Inflammatory macrophage (primary cell): ENCODE measurements at places on chromosomes 7 and 10.

DNA sequence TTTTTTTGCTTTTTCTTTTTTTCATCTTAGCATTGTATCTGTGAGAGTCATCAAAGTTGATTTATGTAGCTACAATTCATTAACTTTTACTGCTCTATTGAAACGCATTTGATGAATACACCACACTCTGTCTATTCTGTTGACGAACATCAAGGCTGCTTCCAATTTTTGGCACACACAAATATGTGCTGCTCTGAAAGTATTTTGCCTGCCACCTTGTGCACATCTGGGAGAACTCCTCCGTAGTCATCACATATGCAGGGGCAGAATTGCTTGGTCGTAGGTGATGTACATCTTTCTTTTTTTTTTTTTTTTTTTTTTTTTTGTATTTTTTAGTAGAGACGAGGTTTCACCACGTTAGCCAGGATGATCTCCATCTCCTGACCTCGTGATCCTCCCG lies 796.8 kb downstream of the KCNMA1 start:
- no peak for DNase-seq

- DNase-seq, result no peak
Observed at GRCh38 chr10:74071157-74071556, 73.2 kb downstream of the VCL start.

DNA sequence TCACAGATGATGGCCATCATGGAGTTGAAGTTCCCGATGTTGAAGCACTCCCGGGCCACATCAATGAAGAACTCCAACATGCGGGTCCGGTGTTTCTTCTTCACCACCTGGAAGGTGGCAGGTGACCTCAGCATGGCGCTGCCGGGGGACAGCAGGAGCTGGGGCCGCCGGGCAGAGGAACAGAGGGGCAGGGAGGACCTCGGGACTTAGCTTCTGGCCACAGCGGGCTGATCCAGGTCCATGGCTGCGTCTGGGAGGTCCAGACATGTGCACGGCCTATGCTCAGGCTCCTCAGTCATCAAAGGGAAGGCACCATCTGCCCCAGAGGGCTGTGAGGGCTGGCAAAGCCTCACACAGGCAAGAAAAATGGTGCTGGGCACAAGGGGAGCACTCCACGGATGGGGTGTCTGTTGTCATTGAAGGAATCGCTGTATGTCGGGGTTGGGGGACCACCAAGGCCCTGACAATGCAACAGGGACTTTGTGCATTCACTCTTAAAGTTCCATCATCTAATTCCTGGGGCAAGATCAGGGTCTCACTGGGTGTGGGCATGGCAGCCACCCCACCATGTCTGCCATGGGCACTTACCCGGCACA lies 60.9 kb downstream of the CSGALNACT2 start:
- DNase-seq, result no peak

DNA sequence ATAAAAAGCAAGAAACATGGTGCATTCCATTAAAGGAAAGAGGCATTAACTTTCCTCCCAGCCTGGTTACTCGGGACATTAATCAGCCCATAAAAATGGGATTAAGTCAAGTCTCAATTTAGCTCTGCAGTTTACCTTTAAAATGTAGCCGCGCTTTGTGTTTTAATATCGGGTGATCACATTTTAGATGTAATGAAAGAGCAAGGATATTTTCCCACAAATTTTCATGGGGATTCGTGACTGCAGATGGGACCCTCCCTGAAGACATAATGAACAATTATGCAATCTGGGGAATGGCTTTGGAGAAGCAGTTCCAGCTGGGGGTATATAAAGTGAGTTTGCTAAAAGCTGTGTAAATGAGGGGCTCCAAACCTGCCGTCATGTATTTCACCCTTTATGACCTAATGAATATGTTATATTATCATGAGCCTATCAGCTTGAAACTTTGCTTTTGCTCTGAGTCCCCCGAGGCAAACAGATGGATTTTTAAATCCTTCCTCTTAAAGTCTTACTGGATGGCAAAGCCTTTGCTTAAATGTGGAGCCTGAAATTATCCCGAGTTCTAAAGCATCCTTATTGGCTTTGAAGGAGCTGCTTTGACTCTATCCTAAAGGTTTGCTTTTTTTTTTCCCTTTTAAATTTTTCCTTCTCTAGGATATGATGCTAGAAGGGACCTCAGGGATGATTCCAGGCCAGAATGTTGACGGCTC lies 31.8 kb downstream of the BAMBI start:
- DNase-seq, result no peak

GRCh38 chr10:97314671-97315070 lies 4.4 kb upstream of the FRAT1 start:
- DNase-seq, result no peak

DNA sequence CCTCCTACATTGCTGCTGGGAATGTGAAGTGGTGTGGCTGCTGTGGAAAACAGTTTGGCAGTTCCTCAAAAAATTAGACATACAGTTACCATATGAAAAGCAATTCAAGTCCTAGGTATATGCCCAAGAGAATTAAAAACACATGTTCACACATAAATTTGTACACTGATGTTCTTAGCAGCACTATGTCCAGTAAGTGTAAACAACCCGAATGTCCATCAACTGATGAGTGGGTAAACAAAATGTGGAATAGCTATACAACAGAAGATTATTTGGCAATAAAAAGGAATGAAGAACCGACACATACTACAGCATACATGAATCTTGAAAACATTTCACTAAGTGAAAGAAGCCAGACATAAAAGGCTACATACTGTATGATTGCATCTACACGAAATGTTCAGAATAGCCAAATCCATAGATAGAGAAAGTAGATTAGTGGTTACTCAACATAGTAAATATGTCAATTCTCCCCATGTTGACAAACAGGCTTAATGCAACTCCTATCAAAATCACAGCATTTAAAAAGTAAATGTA lies 17.2 kb downstream of the CEP41 start:
- DNase-seq, result no peak

DNA sequence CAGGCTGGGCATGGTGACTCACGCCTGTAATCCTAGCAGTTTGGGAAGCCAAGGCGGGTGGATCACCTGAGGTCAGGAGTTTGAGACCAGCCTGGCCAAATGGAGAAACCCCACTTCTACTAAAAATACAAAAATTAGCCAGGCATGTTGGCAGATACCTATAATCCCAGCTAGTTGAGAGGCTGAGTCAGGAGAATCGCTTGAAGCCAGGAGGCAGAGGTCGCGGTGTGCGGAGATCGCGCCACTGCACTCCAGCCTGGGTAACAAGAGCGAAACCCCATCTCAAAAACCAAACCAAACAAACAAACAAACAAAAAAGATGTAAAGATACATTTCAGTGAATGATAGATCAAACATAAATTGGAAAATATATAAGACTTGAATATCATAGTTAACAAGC lies 105.9 kb downstream of the PLPP4 start:
- DNase-seq, result no peak

GRCh38 chr10:122435212-122435827 lies 19.1 kb upstream of the ARMS2 start:
- peak; percentile 76 for DNase-seq

DNA sequence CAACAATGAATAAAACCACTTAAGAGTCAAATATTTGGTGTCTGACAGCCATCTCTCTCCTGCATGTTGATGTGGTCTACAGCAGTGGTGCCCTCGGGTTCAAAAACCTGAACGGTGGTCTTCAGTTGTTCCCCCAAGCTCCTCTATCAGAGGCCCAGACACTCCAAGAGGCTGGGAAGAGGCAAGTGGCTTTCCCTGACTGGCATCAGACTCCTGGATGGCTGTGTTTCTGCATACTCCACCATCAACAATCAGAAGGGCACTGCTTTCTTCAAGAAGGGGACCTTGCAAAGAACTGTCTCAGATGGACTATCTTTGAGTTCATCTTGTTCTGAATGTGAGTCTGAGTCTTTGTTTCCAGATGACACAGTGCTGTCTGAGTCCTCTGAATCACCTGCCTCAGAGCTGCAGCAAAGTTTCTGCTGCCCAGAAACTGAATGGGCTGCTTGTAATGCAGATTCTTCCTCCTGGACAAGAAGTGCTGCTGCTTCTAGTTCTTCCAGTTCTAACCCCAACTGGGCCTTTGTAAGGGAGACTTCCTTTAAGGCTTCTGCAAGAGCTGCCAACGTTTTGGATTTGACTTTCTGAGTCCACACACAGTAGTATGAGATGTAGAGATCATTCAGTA lies 5.9 kb upstream of the SGMS1 start:
- no peak for DNase-seq

DNA sequence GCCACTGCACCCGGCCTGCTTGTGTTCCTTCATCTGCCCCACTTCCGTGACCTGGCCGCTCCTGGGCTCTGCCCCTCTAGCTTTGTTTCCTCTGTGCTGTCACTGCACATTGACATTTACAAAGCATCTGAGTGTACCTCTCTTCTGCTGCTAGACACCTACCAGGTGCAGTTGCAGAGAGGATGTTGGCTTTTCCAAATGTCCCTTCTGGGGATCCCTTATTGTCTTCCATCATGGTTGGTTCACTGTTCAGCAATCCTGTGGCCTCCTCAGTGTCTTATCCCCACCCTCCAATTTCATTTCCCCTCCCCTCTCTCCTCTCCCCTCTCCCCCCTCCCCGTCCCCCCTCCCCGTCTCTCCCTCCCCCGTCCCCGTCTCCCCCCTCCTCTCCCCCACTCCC lies 13.8 kb downstream of the VWA2 start:
- no peak for DNase-seq

DNA sequence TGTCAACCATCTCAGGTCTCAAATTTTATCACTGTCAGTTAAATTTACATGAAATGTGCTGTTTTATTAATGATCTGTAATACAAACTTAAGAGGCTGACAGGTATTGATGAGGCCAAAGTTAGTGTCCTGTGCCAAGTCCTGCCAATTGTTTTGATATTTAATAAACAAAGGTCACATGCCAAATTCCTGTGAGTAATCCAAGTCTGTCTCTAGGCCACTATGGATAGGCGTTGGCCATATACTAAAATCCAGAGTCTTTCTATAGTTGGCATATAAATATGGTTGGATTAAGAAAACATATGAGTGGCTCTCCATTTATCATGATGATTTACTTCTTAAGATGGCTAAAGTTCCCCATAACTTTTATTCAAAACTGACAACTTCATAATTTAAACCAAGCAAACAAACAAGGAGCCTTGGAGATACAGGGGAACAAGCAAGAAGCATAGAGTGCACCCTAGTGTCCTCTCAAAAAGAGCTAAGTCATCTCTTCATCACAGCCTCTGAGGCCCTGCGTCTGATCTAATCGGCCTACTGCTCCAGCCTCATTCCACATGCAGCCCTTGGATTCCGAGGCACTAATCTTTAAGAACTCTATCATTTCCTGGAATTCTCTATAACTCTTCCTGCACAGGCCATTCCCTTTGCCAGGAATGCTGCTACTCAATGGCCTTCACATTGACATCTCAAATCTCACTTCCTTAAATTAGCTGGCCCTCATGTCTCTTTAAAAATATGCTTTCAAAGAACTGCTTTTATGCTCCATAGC lies 32.7 kb upstream of the NRCAM start:
- no peak for DNase-seq

DNA sequence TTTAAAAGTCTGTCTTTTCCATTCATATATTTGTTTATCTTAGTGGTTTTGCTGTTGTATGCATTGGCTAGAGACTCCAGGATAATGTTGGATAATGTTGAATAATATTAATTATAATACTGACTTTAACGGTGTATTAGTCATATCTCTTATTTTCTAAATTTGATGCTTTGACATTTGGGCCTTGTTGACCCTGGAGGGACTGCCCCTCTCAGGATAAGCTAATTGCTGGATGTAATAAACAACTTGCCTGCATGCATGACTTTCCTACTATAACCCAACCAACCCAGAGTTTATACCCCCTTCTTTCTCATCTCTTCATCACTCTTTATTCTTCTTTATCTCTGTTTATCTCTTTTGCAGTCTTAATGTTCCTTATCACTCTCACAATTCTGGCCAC lies 90.9 kb upstream of the ABI1 start:
- DNase-seq, result no peak

DNA sequence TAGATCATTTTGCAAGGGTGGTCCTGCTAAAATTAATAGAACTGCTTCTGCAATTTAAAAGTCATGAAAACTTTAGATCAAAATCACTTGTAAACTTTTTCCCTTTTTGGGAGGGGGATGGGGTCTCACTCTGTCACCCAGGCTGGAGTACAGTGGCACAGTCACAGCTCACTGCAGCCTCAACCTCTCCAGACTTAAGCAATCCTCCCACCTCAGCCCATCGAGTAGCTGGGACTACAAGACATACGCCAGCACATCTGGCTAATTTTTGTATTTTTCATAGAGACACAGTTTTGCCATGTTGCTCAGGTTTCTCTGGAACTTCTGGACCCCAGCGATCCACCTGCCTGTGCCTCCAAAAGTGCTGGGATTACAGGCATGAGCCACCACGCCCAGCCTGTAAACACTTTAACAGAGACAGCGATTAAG lies 79.7 kb downstream of the LRRC17 start:
- no peak for DNase-seq

DNA sequence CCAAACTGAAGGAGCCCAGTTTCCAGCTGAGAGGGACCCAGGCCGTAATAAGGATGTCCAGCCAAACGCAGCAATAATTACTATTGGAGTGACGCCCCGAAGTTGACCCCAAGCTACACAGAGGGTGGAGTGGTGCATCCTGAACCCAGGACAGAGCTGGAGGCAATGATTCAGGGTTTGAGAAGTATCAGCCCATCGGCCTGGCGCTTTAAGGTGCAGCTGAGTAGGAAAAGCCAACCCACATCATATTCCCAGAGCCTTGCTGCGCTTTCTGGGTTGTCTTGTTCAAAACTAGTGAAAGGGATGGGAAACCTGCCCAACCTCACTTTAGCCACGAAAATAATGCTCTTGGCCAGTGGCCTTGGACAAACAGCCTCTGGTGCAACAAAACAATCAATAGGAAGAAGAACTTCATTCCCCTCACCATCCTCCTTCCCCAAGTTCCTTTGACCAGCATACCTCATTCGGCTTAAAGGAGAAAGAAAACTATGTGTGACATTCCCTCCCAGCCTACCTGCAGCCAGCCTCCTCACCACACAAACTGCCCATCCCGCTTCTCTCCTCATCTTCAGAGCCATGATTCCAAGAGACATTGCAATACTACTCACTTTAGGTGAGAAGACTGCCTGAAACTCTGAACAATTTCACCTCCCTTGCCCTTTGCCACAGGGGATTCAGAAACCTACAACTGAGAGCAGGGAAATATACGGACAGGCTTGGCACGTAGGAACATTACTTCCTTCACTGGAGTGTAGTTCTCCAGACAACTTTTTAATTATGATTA lies 217.2 kb upstream of the MKLN1 start:
- DNase-seq, result no peak

DNA sequence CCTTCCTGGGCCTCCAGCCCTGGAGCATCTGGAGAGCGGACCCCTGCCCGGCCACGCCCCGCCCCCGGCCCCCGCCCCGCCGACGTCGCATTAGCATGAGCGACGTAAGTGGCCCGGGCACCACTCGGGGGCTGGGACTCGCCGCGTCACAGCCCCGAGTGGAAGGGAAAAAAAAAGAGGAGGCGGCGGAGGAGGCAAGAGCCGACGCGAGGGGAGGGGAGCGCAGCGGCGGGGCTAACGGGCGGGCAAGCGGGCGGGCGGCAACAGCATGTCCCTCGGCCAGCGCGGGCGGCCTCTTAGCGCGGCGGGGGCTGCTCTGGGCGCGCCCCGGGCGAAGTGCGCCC lies at the start of gene SLC18A3:
Gene SLC18A3, plus strand, starts transcription at position 197 of the 344 bp plus-strand sequence. CDS start 431 bp downstream, outside the sequence.
- DNase-seq, result no peak
